Mammary epithelial cell (primary cell): ENCODE measurements at places on chromosomes 4 and X. TPM values are rescaled to one million over a fixed set of nuclear protein-coding genes. Genes with fewer than 3 reads are reported as not detected.

DNA sequence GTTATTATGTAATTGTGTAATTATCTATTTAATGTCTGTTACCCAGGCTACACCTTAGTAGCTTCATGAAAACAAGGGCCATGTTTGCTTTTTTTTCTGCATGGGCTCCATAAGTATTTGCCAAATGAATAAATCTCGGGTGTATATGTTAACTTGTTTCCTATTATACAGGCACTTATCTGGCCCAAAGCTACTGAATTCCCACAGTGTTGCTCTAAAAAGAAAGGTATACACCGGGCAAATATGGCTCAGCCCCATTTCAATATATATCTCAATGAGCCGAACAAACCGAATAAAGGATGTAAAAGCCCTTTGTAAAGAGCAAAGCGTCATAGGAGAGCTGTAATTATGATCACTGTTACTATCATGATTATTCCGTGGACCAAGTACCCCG is 767 bp downstream of the PAQR3 start:
- no peak for DNase-seq

The MAGEA4 gene
- polyA plus RNA-seq: not detected

The KCTD8 gene
- 0.15 TPM for polyA plus RNA-seq

- DNase-seq: no peak
These were observed 325.0 kb upstream of the EMCN start for GRCh38 chr4:100842856-100843255.

- no peak for DNase-seq
These were observed 291.0 kb upstream of the STS start for GRCh38 chrX:6856471-6856870.

The NDNF gene
- polyA plus RNA-seq: not detected

The ATOH1 gene
- polyA plus RNA-seq: not detected

DNA sequence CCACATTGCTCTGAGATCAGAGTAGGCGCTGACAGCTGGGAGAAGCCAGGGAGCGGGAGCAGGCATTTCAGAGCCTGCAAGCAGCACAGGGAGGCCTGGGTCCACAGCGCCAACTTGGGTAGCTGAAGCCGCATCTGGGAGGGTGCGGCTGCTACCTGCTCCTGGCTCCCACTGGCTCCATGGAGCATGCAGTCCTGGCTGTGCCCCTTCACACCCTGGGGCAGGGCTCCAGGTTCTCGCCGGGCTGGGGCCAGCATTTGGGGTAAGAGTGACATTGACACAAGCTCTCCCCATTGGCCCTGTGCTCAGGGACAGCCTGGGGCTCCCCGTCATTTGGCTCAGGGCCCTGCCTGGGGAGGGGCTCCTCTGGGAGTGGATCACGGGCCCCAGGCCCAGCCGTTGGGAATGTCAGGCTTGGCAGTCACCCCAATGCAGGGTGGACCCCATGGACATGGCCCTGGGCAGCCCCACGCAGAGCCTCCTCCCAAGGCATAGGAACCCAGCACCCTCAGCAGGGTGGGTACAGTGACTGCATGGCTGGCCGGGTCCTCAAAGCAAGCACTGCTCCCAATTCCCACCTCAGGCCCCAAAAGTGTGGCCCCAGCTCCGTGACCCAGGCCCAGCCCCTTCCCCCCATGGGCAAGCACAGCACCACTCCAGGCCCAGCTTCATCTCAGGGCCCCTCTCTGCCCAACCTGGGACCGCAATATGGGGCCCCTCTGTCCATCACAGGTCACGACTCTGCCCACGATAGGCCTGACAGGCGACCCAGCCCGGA is 82.4 kb downstream of the PRDM5 start:
- no peak for DNase-seq

- DNase-seq: no peak
These were observed 121.5 kb upstream of the ENPEP start for GRCh38 chr4:110354460-110354859.

DNA sequence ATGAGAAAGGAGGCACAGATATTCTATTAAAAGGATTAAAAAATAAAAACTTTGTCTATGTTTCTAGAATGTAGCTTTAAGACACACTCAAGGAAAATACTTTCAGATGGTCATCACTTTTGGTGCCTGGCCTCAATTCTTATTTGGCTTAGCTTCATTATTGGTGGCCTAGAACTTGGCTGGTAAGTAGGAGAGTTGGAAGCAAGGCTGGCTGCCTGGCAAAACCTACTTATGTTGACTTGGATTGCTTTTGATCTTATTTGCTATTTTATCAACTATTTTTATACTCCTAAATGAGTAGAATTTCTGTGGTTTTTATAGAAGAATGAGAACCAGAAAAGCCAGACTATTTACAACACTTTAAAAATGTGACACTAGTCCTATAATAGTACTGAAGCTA is 35.3 kb upstream of the JADE3 start:
- no peak for DNase-seq

GRCh38 chr4:148962539-148963290 is 520.5 kb upstream of the NR3C2 start:
- peak; percentile 51 for DNase-seq

The DMRTC1 gene
- polyA plus RNA-seq: not detected

DNA sequence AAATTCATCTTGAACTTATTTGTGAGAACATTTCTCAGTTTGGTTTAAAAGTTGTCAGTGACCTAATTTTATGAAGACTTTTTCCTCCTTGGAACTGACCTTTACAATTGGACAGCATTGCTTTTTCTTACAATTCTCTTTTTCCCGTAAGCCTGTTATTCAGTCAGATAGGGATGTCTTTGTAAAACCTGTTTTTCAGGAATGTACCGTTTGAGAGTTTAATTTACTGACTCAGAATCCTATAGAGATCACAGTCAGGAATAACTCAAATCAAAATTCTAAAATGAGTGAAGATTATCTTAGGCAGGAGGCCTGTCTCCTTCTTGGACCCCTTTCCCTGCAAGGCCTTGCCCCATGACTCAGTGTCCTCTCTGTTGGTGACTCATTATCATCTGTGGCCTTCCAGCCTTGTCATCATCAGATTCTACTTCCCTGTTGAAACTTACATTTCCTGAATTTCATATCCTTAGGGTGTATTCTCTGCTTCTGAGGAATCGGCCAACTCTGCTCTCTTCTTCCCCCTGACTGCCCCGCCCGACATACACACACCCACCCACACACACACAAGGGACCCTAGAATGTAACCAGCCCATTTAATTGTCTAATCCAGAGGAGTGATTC is 99.8 kb downstream of the ARHGAP10 start:
- peak; percentile 96 for DNase-seq

DNA sequence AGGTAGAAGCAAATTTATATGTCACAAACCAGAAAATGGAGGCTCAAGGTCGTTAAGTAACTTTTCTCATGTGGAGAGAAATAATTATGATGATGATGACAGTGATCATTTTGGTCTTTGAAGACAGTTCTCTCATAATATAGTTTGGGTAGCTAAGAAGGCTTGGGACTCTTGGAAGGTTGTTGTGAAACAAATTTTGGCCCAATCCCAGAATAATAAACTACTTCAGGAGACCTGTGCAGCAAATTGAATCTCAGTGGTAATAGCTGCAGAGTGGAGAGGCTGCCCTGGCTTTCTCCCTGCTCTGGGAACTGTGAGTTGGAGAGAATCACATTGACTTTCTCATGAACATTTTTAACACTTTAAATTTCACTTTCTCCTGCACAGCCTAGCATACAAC is 217.2 kb upstream of the BOD1L1 start:
- no peak for DNase-seq

The ATP1B4 gene
- not detected for polyA plus RNA-seq

DNA sequence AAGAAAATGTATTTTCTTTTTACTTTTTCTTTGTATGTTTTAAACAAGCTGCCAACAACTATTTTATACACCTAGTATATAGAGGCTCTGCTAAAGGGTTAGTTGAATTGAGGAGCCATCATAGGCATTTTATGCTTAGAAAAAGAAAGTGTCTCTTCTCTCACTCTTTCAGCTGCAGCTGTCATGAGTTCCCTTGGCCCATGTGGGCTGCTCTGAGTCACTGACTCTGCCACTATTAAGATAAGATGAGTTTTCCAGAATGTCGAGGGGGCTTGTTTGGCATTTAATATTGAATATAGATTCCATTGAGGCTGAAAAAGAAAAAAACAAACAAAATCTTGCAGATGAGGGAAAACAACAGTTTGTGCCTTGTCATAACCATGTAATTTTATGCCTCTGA is 126.0 kb upstream of the PAQR3 start:
- no peak for DNase-seq

- peak; percentile 60 for DNase-seq
These were observed 17.6 kb upstream of the NAT8L start for GRCh38 chr4:2041239-2042130.

DNA sequence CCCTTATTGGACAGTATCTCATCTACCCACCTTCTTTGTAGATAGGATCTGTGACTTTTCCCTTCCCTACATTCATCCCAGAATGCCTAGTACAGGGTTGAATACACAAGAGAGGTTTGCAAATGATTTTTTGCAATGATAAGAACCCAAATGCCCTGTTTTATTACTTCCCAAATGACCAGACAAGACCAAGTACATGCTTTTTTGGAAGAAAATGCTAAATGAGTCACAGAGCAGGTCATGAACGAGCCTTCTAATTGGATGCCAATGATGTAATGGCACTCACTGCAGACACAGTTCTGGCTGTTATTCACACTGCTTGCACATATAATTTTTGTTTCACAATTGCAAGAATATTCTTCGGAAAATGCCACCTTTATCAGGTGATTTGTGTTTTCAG is 17.8 kb upstream of the GABRQ start:
- no peak for DNase-seq
